ENCODE measurements at places on chromosomes 3 and 15.

GRCh38 chr3:40996382-40996781 is 202.9 kb upstream of the CTNNB1 start:
- no peak for DNase-seq

DNA sequence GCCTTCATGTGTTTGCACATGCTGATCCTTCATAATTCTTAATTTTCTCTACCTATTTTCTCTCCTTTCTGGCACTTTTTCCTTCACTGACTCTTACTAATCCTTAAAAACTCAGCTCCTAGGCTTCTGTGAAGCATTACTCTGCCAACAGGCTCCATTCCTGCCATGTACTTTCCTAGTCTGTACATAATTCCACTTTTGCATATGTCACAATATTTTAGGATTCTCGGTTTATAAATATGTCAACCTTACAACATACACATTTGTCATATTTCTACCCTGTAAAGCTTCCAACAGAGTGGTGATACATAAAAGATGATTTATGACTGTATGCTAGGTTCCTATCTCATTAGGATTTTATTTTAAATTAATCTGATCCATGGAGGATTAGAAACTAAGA is 38.2 kb upstream of the AGTR1 start:
- no peak for DNase-seq

- peak; percentile 60 for DNase-seq
These were observed 346.8 kb downstream of the CNTN3 start for GRCh38 chr3:74267588-74268184.

GRCh38 chr15:97027772-97028171 is 697.3 kb downstream of the NR2F2 start:
- no peak for DNase-seq

- DNase-seq: no peak
These were observed 230.6 kb upstream of the CTNNB1 start for GRCh38 chr3:40968666-40969065.

- DNase-seq: no peak
These were observed 365.3 kb downstream of the MCTP2 start for GRCh38 chr15:94596707-94597106.

DNA sequence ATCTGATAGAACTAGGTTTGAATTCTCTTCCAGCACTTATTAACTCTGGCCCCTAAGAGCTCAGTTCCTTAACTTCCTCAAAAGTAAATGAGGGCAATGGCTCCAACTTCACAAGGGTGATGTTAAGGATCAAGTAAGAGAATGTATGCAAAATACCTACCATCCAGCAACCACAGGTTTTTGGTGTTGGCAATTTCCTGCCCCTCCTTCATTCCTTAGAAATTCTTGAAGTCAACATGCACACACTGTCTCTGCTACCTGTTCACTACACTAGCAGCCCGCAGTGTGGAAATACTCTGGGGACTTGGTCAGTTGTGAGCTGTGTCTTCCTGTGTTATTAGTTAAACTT is 5.0 kb downstream of the ZBED2 start:
- no peak for DNase-seq

GRCh38 chr15:66771351-66771650 is 69.3 kb downstream of the SMAD6 start:
- DNase-seq: no peak

- DNase-seq: peak; percentile 17
These were observed 59.6 kb upstream of the LMCD1 start for GRCh38 chr3:8441969-8442559.

All from NCI-H526 (cell line).